ENCODE measurements at places on chromosomes 1 and 21.

DNA sequence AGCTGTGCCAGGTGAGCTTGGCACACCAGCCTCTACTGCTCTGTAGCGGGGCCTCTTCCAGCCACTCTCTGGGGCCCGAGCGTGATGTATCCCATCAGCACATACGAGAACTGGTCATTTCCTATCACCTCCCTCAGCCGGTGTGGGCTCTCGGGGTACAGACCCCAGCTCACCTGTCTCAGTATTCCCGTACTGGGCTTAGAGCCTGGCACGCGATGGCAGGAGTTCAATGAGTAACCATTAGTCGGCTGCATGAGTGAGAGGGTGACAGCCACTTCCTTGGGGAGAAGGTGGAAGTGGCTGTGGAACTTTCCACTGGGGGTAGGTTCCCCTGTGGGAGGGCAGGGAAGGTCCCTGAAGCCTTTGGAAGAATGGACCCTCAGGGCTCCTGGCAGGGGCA is 46.1 kb downstream of the ECE1 start:
- no peak for DNase-seq

DNA sequence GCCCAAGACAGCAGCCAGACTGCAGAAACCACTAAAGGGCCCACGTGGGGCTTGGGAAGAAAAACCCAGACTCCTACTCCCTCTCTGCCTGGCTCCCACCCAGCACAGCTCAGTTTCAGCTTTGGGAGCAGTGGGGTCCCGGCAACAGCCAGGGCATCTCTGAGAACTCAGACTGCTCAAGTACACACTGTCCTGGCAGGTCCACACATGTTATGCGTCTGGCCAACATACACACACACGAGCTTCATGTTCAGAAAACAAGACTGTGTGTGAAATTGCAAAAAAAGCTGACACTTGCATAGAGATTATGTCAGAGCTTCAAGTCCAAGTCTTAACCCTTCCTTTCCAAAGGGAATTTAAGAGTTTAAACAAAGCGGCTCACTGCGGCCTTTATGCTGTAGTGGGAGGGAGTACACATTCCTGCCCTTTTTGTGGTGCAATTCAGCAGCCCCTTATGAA is 136.6 kb upstream of the CD34 start:
- no peak for DNase-seq

DNA sequence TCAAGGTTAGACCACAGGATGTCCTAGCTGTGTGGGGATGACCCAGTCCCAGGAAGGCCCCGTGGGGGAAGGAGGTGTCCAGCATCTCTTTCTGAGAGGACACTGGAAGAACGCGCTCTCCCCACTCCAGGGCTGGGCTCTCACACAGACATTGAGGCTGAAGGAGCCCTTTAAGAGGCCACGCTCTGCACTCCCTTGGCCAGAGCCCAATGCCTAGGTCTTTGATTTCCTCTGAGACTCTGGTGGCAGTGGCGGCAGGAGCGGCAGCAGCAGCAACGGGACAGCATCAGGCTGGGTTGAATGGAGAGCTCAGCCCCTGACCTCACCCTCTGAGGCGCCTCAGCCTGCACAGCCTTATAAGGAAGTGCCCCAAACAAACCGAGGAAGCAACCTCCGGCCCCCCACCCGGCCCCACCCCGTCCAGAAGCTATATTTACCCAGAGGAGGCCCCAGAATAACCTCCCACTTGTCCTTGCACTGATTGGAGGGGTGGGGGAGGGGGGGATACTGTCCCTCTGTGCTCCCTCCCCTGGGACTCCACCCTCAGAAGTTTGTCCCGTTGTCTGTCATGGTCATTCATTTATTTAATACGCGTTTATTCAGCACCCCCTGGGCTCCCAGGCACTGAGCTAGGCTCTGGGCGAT is 12.3 kb downstream of the NES start:
- no peak for DNase-seq

GRCh38 chr1:220979371-220979770 is 100.1 kb downstream of the HLX start:
- DNase-seq: no peak

DNA sequence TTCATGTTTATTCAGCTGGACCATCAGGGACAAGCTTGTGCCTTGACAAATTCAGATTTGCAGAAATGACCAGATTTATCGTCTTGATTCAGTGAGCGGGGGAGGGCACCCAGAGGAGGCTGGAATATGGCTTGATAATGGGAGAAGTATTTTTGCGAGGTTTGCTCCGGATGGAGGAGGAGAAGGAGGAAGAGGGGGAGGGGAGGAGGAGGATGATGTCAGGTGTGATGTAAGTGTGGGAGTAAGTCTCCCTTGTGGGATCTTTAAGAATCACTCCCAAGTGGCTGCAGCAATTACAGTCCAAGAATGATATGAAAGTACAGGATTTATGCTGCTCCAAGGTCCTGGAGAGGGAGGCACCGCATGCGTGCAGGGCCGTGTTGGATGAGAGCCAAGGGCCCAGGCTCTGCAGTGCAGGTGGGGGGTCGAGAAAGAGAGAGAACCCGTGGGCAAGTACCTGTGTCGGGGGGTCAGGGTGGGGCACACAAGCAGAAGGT is 5.6 kb upstream of the ZNF496 start:
- no peak for DNase-seq

DNA sequence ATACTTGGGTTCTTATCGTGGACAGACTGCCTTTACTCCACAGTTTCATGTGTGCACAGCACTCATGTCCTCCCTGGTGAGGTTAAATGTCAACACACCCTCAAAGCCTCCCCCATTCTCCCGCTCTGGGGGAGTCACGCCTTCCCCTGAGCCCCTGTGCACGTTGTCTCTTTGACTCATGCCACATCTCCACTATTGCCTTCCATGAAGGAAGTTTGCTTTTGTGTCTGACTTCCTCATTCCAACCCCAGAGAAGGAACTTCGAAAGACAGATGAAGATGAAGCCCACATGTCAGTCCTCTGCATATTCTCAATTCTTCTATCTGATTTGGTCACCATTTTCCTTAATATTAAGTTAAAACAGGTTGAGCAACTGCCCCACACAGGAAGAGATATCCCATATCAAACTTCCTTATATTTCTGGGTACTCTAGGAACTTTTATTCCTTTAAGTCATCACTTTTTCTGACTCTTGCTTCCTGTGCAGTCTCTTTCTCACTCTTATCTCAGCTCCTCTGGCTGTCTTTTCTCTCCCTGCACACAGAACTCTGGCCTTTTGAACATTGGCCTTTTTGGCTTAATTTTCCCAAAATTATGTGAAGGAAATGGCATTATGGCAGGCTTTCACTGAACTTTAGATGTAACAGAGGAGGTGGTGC is 41.5 kb downstream of the C4BPA start:
- DNase-seq: no peak

GRCh38 chr1:157092831-157093230 is 6.8 kb downstream of the ETV3L start:
- DNase-seq: no peak

- no peak for DNase-seq
Observed at GRCh38 chr1:4087530-4088420, 187.7 kb upstream of the C1orf174 start.

GRCh38 chr1:177849130-177849529 is 120.7 kb downstream of the SEC16B start:
- DNase-seq: no peak

GRCh38 chr1:99650030-99650429 is 4.1 kb downstream of the PALMD start:
- DNase-seq: no peak

DNA sequence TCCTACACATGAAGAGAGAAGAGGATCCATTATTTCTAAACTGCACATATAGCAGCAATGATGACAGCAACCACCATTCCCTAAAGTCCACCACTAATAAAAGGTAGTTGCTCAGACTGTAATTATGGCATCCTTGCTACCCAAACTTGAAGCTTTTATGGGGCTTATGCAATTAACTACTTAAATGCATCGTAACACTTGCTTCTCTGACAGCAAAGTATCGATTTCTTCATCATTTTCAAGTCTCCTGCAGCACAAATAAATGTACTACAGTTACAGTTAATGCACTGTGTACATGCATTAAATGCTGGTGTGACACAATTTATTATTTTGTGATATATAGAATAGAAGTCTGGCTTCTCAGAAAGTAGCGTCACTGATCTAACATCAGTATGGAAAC is 241.7 kb downstream of the USH2A start:
- DNase-seq: no peak

GRCh38 chr1:4093856-4094565 is 193.9 kb upstream of the C1orf174 start:
- no peak for DNase-seq

GRCh38 chr1:220655509-220655908 is 34.7 kb upstream of the C1orf115 start:
- no peak for DNase-seq

DNA sequence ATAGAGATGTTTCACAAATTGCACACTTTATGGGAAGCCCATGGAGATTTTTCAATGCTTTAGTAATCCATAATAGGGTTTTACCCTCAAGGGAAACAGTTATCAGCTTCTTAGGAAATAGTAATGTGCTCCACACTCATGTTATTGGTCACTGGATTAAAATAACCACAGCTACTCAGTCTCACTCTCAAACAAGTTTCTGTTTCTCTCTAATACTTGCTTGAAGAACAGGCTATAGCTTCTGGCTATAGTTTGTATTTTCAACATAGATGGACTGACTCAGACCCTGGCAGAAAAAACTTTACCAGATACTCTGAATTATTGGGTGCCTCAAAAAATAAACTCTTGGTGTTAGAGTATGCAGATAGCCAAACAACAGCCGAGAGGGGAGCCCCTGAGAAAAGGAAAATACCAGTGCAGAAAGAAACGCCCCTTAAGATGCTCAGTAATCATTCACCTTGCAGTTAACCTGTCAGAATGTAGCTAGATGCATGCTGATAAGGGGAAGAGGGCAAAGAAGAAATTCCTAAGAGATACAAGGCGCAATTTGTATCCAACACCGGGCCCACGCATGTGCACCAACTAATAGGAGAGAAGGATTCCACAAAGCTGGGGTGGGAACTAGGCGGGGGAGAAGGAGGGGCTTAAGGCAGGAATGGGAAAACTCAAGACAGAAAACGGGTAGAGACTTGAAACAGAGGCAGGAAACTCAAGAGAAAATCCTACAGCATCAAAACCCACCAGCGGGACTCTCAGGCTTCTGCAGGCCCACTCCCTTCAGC is 30.4 kb upstream of the PDE4B start:
- no peak for DNase-seq

Measured in activated CD8-positive, alpha-beta memory T cell treated with anti-CD3 and anti-CD28 coated beads for 4 hours (primary cell).